ENCODE measurements at places on chromosomes 4 and X.

GRCh38 chrX:104428231-104428630 is 137.8 kb upstream of the IL1RAPL2 start:
- DNase-seq: no peak

- DNase-seq: no peak
Measured at GRCh38 chr4:182969651-182970279, 52.6 kb upstream of the DCTD start.

- no peak for DNase-seq
Measured at GRCh38 chr4:7893539-7893938, 46.1 kb downstream of the AFAP1 start.

DNA sequence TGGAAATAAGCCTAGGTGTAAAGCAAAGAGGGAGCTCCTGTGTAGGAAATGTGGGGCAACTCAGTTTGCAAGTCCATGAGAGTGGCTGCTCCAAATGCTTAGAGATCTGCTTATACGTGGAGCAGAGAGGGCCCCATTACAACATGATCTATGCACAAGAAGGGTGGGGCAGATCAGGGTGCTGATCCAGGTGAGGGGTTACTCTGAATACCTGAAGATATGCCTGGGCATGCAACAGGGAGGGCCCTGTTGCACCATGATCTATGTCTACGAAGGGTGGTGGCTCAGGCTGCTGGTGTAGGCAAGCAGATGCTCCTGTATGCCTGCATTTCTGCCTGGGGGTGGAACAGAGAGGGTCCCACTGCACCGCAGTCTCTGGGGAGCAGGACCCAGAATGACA is 1121.2 kb downstream of the RAPGEF2 start:
- no peak for DNase-seq

DNA sequence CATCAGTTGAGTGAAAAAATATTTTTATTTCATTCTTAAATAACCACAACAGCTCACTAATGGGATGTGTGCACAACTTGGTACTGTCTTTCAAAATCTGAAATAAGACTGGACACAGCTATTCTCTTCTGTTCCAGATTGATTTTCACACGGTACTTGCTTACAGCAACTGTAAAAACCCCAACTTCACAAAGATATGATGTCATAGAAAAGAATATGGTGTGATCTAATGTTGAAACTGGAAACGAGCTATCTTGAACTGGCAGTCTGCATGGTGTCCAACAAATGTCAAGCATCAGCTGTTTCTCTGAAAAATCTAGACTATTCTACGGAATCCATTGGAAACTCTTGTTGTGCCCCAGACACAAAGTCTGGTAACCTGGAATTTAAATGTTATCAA is 14.7 kb downstream of the HELQ start:
- no peak for DNase-seq

GRCh38 chr4:58061967-58062366 is 951.8 kb upstream of the IGFBP7 start:
- no peak for DNase-seq

DNA sequence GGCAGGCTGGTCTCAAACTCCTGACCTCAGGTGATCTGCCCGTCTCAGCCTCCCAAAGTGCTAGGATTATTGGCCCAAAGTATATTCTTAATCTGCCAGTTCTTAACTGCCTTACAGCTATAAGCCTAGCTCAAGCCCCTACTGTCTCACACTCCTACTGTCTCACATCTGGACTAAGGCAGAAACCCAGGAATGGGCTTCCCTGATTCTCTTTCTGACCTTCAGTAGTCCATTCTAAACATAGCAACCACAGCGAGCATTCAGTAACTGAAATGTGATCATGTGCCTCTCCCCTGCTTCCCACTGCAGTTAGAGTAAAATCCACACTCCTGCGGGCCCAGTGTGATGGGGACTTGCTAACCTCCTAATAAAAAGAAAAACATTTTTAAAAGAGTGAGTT is 58.9 kb downstream of the MTMR1 start:
- DNase-seq: no peak

DNA sequence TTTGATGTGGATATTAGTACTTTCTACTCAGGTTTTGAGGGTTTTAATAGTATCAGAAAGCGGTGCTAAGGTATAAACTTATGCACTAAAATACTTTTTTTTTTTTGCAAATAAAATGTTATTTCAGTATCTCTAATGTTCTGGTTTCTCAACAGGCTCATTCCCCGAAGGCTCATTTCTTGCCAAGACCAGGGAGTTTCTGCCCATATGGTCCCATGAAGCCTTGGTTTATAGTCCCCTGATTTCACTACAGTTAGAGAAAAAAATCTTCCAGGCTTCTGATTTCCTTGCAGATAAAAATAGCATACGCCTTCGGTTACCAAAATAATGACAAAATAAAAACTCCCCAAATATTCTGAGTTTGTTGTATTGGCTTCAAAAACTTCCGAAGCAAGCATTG is 814.2 kb upstream of the PABPC4L start:
- DNase-seq: no peak

GRCh38 chr4:93994175-93994994 is 165.8 kb downstream of the ATOH1 start:
- no peak for DNase-seq

DNA sequence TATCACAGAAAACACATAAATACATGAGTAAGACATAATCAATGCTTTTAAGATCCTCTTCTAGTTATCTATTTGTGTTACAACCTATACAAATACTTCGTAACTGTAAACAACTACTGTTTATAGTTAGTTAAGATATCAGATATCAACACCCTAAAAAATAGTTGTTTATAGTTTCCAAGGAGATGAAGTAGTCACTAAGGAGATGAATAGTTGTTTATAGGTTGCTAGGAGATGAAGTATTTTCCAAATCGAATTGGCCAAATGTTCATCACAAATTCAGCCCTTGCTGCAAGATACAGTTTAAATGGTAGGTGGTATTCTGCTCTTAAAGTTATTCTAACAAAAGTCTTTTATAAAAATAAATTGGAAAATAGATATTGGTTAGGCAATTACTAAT is 618.2 kb upstream of the PCDH10 start:
- no peak for DNase-seq

DNA sequence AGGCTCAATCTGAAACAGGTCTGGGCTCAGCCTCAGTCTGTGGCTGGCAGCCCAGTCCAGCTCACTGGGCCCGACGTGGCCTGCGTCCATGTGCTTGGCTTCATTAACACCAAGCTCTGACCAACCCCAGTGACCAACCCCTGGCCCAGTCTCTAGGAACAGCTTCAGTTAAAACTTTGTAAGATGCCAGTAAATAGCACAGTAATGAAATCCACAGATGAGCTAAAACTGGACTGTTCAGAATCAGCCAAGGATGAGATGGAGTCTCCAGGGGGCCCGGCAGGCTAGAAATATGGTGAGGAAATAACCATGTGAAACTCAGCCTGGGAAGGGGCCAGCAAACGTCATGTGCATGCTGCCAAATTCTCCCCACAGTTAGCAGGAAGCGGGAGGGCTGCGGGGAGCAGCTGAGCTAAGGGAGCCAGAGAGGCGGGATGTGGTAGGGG is 37.1 kb upstream of the XPNPEP2 start:
- DNase-seq: no peak

- no peak for DNase-seq
Measured at GRCh38 chr4:15162465-15163283, 160.4 kb downstream of the CPEB2 start.

DNA sequence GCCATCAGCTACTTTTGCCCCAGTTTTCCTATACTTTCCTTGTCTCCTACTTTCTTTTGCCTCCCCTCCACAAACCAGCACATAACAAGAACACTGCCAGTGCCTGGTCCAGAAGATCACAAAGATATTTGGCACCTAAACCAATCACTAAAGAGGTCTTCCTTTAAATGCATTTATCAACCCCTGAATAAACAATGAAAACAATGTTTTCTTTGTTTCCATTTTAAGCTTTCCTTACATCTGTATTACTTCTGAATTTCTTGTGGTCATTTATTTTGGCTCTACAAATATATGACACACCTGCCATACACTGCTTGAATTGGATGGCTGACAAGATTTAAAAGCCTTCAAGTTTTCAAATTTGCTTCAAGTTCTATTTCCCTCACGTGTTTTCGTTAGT is 43.9 kb downstream of the MBNL3 start:
- DNase-seq: no peak
